ENCODE measurements at places on chromosomes 4 and X. TPM values are rescaled to one million over a fixed set of nuclear protein-coding genes. Genes with fewer than 3 reads are reported as not detected.

GAGE12J gene
- not detected for total RNA-seq

STOX2 gene
- total RNA-seq: 1.9 TPM

ZFP92 gene
- total RNA-seq: 0.93 TPM

DMD gene
- 42.0 TPM for total RNA-seq

ARHGAP36 gene
- not detected for total RNA-seq

SERTM2 gene
- 10.4 TPM for total RNA-seq

DUSP21 gene
- not detected for total RNA-seq

TLR10 gene
- 0.68 TPM for total RNA-seq

PCDH18 gene
- total RNA-seq: 1.3 TPM

CT45A1 gene
- not detected for total RNA-seq

CPE gene
- total RNA-seq: 9.2 TPM

DNA sequence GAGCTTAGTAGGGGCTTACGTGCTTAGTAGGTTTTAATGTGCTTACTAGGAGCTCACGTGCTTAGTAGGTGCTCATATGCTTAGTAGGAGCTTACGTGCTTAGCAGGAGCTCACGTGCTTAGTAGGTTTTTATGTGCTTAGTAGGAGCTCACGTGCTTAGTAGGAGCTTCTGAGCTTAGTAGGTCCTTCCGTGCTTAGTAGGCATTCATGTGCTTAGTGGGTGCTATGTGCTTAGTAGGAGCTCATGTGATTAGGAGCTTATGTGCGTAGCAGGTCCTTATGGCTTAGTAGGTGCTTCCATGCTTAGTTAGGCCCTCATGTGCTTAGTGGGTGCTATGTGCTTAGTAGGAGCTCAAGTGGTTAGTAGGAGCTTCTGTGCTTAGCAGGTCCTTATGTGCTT, 59.4 kb downstream of the SHOX start:
- H3K27me3 ChIP-seq: no peaks in the 10 kb centered on the region
- H3K4me1 ChIP-seq: no peaks in the 10 kb centered on the region
- H3K4me3 ChIP-seq: no peak overlapping the region
- H3K27ac ChIP-seq: no peak overlapping the region
- H3K36me3 ChIP-seq: no peaks in the 10 kb centered on the region

DNA sequence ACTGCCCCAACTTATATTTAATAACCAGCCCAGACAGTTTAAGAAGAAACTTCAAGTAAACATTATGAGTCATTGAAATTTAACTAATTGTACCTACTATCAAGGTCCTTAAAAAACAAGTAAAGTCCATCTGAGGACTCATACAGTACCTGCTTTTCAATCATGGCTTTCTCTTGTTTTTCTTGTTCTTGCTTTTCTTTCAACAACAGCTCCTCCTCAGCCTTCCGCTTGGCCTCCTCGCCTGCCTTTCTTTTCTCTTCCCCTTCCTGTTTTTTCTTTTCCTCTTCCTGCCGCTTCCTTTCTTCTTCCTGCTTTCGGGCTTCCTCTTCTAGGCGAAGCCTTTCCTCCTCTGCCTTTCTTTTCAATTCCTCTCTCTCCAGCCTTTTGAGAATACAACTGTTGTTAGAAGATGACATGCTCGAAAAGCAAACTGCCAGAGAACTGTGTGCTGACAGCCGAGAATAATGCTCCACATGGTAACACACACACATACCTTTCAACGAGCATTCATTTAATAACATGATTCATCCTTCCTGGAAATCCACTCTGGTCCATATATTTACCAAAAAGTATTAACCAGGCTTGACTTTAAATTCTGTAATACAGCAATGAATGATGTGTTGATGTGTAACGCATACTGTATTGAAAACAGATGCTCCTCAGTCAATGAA, 25.2 kb upstream of the BCLAF3 start:
- no peak overlapping the region for H3K4me3 ChIP-seq
- no peaks in the 10 kb centered on the region for H3K36me3 ChIP-seq
- H3K4me1 ChIP-seq: no peaks in the 10 kb centered on the region

- no peaks in the 10 kb centered on the region for H3K36me3 ChIP-seq
- no peak overlapping the region for H3K27ac ChIP-seq
- no peaks in the 10 kb centered on the region for H3K4me1 ChIP-seq
- no peak for DNase-seq
- H3K4me3 ChIP-seq: no peak overlapping the region
These were observed 136.1 kb upstream of the MID1 start for GRCh38 chrX:10756441-10756840.

DNA sequence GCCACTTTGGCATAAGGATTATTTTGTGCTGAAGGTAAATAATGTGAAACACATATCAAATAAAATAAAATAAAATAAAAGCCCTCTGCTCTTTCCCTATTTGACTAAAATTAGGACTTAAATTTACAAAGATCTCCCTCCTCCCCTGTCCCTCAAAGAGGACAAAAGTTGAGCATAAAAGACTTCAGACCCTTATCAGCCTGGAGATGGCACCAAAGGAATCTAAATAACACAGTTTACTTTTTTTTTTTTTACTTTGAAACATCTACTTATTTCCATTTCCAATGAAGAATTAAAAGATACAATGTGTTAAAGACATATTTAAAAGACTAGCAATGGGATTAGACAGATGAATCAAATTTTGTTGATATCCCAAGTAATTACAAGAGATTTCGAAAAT, 89.7 kb downstream of the EPHA5 start:
- H3K27ac ChIP-seq: no peak overlapping the region
- no peak for DNase-seq
- no peak overlapping the region for H3K4me3 ChIP-seq
- no peaks in the 10 kb centered on the region for H3K4me1 ChIP-seq

DNA sequence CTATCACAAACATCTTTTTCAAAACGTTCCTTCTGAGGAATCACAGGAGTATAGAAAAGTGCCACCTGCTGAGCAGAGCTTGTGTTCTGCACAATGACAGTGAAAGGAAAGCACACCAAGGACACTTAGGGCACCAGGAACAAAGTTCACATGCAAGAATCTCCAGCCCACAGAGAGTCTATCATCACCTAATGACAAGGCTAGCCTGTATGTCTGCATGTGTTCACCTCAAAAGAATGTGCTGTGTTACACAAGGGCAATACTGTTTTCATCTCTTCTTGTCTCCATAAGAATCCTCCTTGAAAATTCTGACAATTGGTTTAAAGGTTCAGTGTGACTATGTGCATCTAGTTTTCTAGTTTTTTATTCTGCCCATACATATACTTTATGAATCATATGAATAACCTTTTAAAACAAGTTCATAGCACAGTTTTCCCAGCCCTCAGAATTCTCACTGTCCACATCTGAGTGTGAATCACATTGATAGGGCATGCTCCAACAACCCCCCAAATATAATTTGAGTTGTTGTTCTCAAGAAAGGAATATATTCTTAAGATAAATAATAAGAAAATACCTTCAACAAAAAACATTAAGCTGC, 118.0 kb downstream of the PWWP3B start:
- no peak for DNase-seq
- no peaks in the 10 kb centered on the region for H3K36me3 ChIP-seq
- no peak overlapping the region for H3K4me3 ChIP-seq
- H3K27me3 ChIP-seq: no peaks in the 10 kb centered on the region

- H3K27ac ChIP-seq: no peak within 1 kb of the TSS
- peak; percentile 40 for DNase-seq
- H3K4me1 ChIP-seq: no peaks in the 10 kb centered on the region
- no peaks in the 10 kb centered on the region for H3K36me3 ChIP-seq
These were observed at the start of gene BGN for GRCh38 chrX:153494541-153495361. BGN (plus strand) TSS chrX:153494980; CDS start chrX:153504632, 9,652 bp downstream.

- peaks cover 52% of the 10 kb centered on the region for H3K4me1 ChIP-seq
- no peak for DNase-seq
- H3K36me3 ChIP-seq: peaks cover 10% of the 10 kb centered on the region
- H3K27ac ChIP-seq: no peak overlapping the region
- no peaks in the 10 kb centered on the region for H3K27me3 ChIP-seq
These were observed 13.5 kb downstream of the NOP14 start for GRCh38 chr4:2949782-2950125.

- H3K27ac ChIP-seq: no peak overlapping the region
- no peaks in the 10 kb centered on the region for H3K36me3 ChIP-seq
- no peak for DNase-seq
- no peaks in the 10 kb centered on the region for H3K4me1 ChIP-seq
- no peak overlapping the region for H3K4me3 ChIP-seq
These were observed 273.5 kb downstream of the DACH2 start for GRCh38 chrX:86421771-86422170.

DNA sequence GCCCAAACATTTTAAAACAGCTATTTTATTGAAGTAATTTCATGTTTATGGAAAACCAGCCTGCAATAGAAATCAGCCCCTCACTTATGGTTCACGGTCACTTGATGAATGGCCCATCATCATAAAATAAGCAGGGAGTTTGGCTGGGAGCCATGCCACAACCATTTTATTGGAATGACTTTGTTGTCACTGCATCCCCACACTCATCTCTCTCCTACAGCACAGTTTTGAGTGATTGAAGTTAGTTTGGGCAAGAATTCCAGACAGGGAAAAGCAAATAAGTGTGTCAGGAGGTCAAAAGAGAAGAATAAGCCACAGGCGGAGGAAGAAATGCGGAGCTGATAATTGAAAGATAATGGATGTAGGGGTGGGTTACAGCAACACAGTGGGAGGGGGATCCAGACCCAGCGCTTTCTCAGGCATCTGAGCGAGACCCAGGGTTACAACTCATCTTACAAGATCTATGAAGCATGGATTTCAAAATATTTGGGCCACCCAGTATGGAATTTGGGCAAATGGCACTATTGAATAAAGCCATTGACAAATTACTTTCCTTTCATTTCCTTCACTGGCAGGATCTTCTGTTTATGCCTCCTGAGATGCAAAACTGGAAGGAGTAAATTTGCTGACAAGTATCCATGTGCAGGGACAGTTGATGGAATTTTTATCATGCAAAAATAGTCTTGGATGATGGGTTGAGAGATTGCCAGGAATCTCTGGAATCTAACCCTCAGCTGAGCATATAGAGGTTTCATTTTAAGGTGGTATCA, 100.8 kb downstream of the SHROOM3 start:
- peaks cover 15% of the 10 kb centered on the region for H3K4me1 ChIP-seq
- DNase-seq: no peak
- no peaks in the 10 kb centered on the region for H3K36me3 ChIP-seq
- no peaks in the 10 kb centered on the region for H3K27me3 ChIP-seq

DNA sequence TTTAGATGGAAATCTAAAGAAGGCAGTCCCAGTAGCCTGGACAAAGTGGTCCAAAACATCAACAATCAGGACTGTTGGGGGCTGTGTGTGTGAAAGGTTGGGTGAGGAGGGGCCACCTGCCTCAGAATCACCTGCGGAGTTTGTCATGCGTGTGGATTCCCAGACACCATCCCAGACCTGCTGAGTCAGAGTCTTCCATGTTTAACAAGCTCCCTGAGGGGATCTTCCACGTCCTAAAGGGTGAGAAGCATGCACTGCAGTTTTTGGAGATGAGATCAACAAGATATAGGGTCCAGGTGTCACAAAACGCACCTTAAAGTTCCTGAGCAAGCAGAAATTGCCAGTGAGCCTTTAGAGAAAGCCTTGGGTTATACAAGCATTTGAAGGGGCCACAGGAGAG, 207.0 kb upstream of the FAM9B start:
- H3K36me3 ChIP-seq: no peaks in the 10 kb centered on the region
- no peak overlapping the region for H3K4me3 ChIP-seq
- no peaks in the 10 kb centered on the region for H3K27me3 ChIP-seq
- H3K4me1 ChIP-seq: no peaks in the 10 kb centered on the region

DNA sequence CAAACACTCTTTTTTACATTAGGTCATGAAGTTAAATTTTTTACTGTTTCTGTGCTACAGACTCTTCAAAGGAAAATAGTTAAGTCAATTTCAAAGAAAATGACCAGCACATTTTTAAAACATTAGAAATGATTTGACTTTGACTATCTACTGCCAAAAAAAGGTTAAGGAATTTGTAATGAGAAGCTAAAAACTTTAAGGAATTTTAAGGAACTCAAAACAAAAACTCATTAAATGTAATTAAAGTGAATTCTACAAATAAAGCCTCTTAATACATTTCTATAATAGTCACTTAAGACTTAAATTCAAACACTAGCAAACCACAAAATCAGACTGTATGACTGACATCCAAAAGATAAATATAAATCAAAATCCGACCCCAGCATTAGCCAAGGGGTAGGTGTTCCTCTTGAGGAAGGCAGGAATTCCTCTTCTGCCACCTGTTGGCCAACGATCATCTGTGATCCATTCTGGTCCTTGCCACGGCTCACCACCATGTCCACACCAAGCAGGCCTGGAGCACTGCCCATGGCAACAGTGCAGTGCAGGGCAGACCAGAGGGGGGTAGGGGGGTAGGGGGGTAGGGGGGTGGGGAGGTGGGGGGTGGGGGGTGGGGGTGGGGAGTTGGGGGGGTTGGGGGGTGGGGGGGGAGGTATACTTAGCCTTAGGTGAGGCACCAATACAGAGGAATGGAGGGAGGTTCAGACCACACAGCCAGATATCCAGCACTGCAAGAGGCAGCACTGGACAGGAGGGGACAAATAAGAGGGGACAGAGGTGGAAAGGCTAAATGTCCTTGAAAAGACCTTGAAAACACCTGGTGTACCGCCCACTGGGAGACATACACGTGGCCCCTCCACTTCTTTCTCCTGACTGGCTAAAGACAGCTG, 287.4 kb downstream of the CHIC1 start:
- H3K4me1 ChIP-seq: peaks cover 19% of the 10 kb centered on the region
- H3K27me3 ChIP-seq: no peaks in the 10 kb centered on the region
- H3K27ac ChIP-seq: peak overlapping the region; percentile 58
- H3K4me3 ChIP-seq: peak overlapping the region; percentile 65
- no peaks in the 10 kb centered on the region for H3K36me3 ChIP-seq

- no peaks in the 10 kb centered on the region for H3K27me3 ChIP-seq
- H3K4me1 ChIP-seq: no peaks in the 10 kb centered on the region
- H3K4me3 ChIP-seq: no peak overlapping the region
- no peak overlapping the region for H3K27ac ChIP-seq
- no peak for DNase-seq
- no peaks in the 10 kb centered on the region for H3K36me3 ChIP-seq
These were observed 330.8 kb downstream of the UBE2NL start for GRCh38 chrX:144214651-144215050.

- no peak overlapping the region for H3K4me3 ChIP-seq
- H3K27me3 ChIP-seq: no peaks in the 10 kb centered on the region
- no peaks in the 10 kb centered on the region for H3K36me3 ChIP-seq
- H3K27ac ChIP-seq: no peak overlapping the region
- H3K4me1 ChIP-seq: no peaks in the 10 kb centered on the region
- no peak for DNase-seq
These were observed 2.7 kb downstream of the SLC38A5 start for GRCh38 chrX:48467281-48467761.
